GM04504 (cell line): ENCODE measurements at places on chromosomes 1 and 21.

DNA sequence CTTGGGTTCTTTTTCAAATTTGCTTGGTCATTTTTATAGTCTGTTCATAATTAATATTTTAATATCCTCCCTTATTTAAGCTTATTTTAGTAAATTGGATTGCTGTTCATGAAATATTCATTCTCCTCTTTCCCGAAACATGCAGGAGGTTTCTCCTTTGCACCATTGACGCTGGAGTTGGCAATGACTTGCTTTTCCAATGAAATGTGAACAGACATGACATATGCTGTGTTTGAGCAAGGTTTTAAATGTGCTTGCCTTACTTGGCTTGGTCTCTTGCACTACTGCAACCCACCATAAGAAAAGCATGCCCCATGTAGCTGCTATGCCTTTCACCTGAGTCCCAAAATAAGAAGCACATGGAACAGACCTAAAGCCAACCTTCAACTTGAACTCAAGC is 498.0 kb upstream of the NFIA start:
- no peak for DNase-seq

DNA sequence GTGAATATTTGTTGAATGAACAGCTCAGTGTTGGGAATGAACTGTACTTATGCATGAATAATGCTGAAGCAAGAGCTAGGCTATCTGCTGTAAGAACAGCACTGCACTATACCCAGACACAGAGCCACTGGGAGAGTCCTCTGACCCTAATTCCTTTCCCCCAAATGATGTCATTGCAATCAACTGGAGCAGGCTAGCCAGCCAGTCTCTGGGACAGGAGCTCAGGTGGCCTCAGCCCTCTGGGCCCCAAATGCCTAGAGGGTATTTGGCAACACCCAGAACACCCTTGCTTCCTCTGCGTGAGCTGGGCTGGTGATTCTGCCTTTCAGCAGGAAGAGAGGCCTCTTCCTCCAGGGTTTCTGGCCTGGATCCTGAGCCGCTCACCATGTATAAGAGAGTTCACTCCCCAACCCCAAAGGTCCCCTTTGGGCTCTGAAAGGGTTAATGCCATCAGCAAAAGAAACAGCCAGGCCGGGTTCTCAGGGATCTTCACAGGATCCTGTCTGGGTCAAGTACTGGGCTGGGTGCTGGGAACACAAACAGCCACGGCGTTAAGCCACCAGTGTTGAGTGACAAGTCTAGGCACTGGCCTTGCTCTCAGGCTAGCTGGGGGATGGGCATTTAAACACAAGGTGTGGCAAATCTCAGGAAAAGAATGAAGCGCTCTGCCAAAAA is 3.7 kb upstream of the PADI4 start:
- no peak for DNase-seq

GRCh38 chr1:93728480-93729131 is 47.0 kb upstream of the BCAR3 start:
- DNase-seq: no peak

GRCh38 chr21:16583556-16583955 is 853.8 kb downstream of the USP25 start:
- no peak for DNase-seq

- no peak for DNase-seq
These were observed 24.8 kb downstream of the RAB4A start for GRCh38 chr1:229295745-229296144.

DNA sequence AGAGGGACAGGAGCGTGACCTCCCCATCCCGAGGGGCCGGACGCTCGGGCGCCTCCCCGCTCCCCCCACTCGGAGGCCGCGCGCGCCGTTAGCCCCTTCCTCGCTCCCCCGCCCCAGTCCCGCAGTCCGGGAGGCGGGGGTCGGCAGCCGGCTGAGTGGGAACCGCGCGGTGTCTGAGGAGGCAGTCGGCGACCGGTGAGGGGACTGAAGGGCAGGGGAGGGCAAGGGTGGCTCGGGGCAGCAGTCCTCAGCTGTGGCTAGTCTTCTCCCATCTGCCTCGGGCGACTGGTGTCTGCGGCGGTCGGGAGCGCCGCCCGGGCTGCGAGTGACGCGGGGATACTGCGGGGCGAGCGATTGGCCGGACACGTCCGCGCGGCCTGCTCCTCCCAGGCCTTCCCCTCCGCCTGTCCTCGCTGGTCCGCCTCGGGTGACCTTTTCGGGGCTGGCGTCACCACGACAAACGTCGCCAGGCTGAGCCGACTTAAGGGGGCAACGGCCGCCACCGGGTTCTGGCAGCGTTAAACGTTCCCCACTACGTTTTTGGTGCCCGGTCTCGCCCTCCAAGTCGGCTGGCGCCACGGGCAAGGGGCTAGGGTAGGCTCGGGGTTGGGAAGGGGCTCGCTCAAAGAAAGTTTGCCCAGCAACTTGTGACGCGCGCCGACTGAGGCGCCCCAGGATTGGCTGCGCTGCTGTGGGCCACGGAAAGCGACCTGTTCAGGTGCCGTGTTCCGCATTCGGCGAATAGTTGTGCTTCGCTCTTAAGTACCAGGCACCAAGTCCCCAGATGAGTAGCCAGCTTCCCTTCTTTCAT is 538 bp downstream of the ZNF672 start:
- peak; percentile 75 for DNase-seq

DNA sequence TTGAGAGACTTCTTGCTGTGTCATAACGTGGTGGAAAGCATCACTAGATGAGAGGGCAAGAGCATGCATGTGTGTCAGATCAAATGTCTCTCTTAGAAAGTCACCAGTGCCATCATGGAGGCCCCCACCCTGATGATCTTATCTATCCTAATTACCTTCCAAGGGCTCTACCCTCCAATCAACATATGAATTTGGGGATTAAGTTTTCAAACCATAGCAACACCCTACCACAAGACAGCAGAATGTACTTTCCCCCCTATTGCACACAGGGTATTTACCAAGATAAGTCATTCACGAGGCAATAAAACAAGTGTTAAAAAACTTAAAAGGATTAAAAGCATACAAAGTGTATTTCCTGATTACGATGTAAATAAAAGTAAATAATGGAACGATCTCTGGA is 515.6 kb downstream of the LMO4 start:
- no peak for DNase-seq
